Activated CD4-positive, CD25-positive, alpha-beta regulatory T cell treated with anti-CD3 and anti-CD28 coated beads, Interleukin-2, amount 50 U/mL, for 24 hours (primary cell): ENCODE measurements at places on chromosomes 4 and X.

DNA sequence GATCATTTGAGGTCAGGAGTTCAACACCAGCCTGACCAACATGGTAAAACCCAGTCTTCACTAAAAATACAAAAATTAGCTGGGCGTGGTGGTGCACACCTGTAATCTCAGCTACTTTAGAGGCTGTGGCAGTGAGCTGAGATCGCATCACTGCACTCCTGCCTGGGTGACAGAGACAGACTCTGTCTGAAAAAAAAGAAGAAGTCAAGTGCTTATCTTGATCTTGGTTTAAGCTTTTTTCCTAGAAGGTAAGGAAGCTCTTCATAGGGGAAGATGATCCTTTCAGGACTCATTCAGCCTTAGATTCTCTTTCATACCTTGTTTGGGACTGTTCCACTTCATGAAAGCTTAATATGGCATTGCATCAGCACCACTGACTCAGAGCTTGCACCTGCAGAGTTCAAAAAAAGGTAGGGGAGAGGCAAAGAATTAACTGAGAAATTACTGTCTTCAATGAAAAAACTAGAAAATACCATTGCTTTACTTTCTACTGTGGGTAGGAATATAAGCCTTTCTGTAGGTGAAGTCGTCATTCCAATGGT is 70.8 kb upstream of the EPGN start:
- no peak for ATAC-seq

GRCh38 chr4:136725286-136726081 is 806.8 kb downstream of the PCDH18 start:
- ATAC-seq, result no peak

DNA sequence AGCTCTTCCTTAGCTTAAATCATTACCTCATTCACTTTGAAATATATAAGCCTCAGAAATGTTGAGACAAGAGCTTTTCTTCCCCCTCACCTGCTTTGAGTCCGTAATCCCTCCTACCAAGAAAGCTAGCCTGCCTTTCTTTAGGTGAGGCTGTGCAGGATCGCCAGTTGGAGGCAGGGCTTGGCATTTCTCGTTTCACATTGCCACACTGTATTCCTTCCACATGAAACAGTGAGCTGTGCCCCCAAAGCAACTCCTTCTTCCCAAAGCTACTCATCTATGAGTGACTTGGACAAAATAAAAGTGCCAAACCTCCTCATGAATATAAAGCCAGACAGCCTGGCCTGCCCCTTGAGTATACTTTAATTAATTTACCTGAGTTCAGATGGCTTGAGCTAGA is 86.8 kb downstream of the LIMCH1 start:
- ATAC-seq, result no peak

DNA sequence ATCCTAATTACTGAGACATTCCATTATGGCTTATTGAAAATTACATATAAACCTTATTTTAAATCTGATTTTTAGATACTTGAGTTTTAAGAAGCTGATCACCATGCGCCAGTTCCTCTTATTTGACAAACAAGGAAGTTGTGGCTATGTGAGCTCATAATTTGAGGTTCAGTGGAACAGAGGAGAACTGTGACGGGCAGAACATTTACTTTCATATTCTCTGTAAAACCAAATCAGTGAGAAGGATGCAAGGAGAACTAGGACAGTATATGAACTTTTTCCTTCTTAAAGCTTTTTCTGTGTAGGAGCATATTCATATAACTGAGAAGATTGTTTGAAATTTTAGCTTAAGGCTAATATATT is 25.3 kb downstream of the STIM2 start:
- ATAC-seq, result peak; percentile 48

GRCh38 chr4:34721835-34722234 is 1522.5 kb downstream of the ARAP2 start:
- ATAC-seq, result no peak

GRCh38 chrX:43853225-43853828 is 28.9 kb downstream of the MAOB start:
- ATAC-seq, result no peak

DNA sequence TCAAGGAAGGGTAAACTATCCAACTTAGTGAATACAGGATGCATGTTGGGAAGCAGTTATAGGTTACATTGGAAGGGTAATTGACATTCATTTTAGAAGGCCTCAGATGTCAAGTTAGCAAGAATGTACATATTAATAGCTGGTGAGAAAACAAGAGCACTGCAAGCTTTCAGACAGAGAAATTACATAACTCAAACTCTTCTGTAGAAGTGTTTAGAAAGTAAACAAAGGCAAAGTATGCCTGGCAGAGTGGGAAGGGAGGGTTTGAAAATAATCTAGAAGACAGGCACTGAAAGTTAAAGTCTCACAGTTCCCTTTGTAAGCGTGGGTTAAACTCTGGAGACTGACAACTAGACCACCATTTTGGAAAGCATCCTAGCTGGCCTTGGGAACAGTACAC is 406.2 kb downstream of the ANKRD50 start:
- no peak for ATAC-seq

DNA sequence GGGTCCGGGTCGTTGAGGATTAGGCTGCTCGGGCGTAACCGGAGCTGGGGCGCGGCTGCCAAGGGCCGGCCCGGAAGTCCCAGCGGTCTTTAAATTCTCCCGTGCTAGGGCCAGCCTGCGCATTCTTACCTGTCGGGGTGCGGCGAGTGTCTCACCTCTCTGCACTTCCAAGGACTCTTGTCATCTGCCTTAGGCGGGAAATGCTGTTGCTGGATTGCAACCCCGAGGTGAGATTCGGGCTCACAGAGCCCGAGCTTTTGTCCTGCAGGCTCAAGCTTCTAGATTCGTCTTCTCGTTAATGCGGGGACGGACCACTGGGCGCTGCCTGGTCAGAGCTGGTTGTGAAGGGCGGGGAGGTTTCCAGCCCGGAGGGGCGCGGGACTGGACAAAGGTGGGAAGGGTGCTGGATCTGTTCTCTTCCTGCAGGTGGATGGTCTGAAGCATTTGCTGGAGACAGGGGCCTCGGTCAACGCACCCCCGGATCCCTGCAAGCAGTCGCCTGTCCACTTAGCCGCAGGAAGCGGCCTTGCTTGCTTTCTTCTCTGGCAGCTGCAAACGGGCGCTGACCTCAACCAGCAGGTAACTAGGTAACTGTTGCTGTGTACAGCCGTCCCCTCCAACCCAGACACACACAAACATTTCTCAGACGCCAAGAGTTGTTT is at the start of gene ANKRD37:
ANKRD37 (plus strand) TSS at position 118 of the 662 bp plus-strand sequence; CDS start at position 201, 83 bp downstream.
- ATAC-seq, result no peak

- peak; percentile 73 for ATAC-seq
These were observed 20.1 kb upstream of the CXCR3 start for GRCh38 chrX:71638409-71638808.

GRCh38 chr4:171880136-171880535 is 66.9 kb downstream of the GALNTL6 start:
- no peak for ATAC-seq

DNA sequence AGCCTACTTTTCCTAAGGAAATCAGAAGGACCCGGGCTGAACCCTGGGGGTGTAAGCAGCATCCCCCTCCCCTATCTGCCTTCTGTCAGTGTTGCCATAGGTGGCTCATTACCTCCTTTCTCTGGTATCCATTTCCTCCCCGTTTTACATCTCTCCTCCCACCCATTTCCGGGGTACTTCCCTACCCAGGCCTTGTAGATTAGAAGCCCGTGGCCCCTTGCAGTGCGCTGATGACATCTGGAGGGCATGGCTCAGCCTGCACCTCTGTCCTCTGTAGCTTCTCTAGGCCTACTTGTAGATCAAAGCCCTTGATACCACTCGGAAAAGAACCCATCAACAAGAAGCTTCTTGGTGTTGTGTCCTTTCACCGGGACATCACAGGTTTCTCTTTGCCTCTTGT is 71.8 kb downstream of the NBDY start:
- peak; percentile 95 for ATAC-seq

- peak; percentile 52 for ATAC-seq
These were observed 139.5 kb downstream of the SH3KBP1 start for GRCh38 chrX:19747652-19748610.

GRCh38 chrX:13120017-13120416 is 75.6 kb upstream of the FAM9C start:
- no peak for ATAC-seq

- no peak for ATAC-seq
These were observed 263.4 kb downstream of the GRIA3 start for GRCh38 chrX:123447506-123447905.

DNA sequence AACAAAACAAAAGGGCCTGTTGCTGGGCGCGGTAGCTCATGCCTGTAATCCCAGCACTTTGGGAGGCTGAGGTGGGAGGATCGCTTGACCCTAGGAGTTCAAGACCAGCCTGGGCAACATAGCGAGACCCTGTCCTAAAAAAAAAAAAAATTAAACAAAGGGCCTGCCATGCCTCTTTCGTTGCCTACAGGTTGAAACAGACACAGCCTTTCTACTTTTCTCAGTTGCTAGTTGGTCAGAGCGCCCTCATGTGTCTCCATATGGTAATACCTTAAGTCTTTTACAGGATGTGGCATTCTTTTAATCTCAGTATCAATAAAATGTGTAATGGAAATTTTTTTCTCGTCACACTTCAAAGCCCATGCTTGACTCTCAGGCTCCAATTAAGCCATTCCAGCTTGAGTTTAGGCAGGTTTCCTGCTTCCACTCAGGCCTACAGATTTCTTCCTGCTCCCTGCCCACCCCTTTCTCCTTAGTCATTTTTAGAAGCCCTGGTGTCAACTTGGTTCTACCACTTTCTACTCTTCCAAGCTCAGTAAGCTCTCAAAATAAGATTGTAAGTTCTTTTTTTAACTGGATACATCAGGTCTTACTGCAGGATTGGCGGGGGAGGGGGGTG is 4.6 kb upstream of the SOWAHD start:
- ATAC-seq, result peak; percentile 31

DNA sequence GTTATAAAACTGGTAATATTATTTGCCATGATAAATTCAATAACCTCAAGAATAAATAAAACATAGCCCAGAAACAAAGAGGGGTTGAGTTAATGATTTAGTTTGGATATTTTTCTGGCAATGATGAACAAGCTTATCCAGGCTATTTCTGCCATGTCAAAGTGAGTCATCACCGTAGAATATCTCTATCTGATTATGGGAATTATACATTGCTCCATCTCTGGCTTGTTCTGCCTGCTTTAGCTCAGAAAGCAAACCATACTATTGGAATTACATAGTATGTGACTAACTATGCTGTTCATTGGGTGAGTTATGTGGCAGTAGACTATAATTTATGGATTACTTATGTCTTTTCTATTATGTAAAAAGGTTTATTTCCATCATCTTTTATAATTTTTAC is 680.1 kb upstream of the AADAT start:
- no peak for ATAC-seq

GRCh38 chrX:41590641-41591040 is 98.1 kb upstream of the GPR34 start:
- no peak for ATAC-seq

DNA sequence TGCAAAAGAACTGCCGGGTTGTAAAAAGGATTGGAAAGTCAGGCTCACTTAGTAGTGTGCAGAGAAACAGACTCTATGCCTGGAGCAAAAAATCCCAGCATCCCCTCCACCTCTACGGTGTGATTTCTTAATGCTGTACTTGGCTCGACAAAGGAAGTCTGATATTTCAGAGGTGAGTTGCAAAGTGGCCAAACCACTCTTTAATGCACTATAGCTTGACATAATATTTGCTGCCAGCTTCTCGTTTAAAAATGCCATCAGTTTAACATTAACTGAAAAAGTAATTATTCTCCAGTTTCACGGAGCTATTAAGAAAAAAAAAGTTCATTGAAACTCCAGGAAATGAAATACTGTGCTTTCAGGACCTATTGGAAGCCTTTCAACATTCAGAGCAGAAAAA is 448.3 kb upstream of the ZFP42 start:
- no peak for ATAC-seq

DNA sequence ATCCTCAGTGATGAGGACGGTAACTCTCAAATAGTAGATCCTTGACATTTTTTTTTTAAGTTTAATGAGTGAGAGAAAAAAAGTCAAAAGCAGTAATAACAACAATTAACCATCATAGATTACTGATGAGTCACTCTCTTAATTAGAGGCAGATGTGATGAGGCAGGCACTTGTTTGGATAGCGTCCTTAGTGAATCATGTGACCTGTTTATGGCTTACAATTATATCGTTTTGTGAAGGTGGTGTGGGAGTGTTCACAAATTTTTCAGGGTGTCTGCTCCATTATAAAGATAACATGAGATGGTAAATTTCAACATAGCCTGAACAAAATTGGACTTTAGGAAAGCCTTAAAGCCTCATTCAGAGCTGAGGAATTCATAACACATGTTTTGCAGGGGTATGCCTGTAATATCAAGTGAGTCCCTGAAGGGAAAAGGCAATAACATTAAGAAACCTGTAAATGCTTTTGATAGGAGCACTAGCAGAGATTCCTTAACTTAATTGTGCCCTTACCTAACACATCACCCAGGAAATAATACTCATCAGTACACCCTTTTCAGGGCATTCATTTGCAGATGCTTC is 51.9 kb upstream of the XIAP start:
- ATAC-seq, result no peak

DNA sequence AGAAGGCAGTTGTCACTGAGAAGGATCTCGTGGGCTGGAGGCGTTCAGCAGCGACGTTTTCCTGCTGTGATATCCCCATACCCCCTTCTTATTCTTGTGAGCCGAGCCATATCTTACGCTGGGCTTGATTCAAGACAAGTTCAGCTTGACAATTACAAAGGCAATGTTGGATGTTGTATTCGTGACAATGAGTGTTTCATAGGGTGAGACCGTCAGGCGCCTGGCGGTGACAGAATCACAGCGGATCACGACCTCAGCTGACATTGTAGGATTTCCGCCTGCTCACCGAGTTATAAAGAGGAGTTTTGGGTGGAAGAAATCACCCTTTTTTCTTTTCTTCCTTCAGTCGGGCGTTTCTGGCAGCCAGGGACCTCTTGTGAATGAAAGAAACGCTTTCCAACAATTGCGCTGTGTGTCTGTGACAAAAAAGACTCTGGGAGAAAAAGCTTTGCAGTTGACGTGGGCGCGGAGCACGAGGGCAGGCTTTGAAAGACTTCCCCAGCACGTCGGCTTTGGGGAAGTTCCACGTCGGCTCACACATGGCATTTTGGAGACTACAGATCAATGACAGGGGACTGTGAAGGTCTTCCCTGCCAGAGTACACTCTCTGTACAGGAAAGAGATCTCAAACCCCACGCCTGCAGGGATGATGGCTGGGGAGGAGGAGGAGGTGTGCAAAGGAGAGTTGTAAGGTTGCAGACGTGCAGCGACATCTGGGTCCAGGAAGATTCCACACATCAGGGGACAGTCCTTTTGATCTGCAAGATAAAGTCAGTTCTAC is 135.4 kb downstream of the CRLF2 start:
- no peak for ATAC-seq

DNA sequence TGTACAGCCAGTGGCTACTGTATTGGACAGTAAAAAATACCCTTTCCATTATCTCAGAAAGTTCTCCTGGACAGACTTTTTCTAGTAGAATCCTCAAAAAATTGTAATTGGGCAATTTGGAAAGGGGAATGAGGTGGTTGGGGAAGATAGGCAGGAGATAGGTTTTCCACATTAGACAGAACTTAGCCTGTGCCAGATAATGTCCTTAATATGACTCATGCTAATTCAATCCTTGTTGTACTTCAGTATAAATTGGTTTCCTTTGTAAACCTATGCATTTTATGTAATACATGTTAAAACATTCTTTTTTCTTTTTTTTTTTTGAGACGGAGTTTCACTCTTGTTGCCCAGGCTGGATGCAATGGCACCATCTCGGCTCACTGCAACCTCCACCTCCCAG is 8.9 kb downstream of the EIF4E start:
- no peak for ATAC-seq
